ENCODE measurements at places on chromosomes 1 and 21. TPM values are rescaled to one million over a fixed set of nuclear protein-coding genes. Genes with fewer than 3 reads are reported as not detected.

DNA sequence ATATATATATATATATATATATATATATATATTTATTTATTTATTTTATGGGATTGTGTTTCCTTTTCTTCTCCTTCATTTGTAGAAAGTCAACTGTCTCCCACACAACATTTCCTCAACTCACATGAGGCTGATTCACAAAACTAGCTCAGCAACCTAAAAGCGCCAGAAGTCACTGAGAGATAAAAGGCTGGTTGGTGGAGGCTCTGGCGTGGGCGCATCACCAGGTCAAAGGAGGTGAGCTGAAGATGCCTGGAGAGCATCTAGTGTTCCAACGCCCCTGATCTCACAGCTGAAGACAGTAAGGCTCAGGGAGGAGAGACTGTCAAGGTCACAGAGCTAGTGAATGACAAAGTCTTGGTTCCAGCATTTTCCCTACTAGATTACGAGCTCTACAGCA is 78.0 kb downstream of the HLCS start:
- H3K27me3 ChIP-seq: no peaks in the 10 kb centered on the region
- no peak overlapping the region for H3K4me3 ChIP-seq
- H3K27ac ChIP-seq: no peak overlapping the region
- DNase-seq: no peak
- H3K4me1 ChIP-seq: no peaks in the 10 kb centered on the region

GRCh38 chr1:69766431-69767180 is 198.9 kb downstream of the LRRC7 start:
- no peak overlapping the region for H3K27ac ChIP-seq
- no peaks in the 10 kb centered on the region for H3K4me1 ChIP-seq
- no peak overlapping the region for H3K4me3 ChIP-seq
- no peak for DNase-seq
- no peaks in the 10 kb centered on the region for H3K27me3 ChIP-seq

GRCh38 chr21:28742527-28742926 is 250.2 kb downstream of the LTN1 start:
- DNase-seq: no peak
- H3K36me3 ChIP-seq: no peaks in the 10 kb centered on the region
- peaks cover 4% of the 10 kb centered on the region for H3K4me1 ChIP-seq
- H3K4me3 ChIP-seq: no peak overlapping the region
- H3K27ac ChIP-seq: no peak overlapping the region
- no peaks in the 10 kb centered on the region for H3K27me3 ChIP-seq

- peaks cover 16% of the 10 kb centered on the region for H3K36me3 ChIP-seq
- no peak for DNase-seq
- H3K27me3 ChIP-seq: no peaks in the 10 kb centered on the region
- peaks cover 34% of the 10 kb centered on the region for H3K4me1 ChIP-seq
- no peak overlapping the region for H3K27ac ChIP-seq
Measured at GRCh38 chr1:229138058-229138457, 132.9 kb upstream of the RAB4A start.

KCNH1 gene
- total RNA-seq: not detected

DNA sequence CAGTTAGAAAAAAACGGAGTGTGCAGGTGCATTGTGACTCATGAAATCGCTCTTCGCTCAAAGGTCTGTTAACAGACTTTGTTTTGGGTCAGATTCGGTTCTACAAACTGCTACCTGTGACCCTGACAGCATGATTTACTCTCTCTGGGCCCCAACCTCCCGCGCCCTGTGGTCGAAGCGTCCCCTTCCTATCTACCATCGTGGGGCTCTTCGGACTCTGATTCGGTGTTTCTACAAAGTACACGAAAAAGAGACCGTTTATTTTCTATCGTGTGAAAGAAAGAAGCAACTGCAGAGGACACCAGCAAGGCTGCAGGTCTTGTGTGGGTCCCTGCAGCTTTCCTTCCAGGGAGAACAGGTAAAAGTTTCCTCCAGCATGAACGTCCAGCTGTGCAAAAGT is 29.4 kb upstream of the SLC19A1 start:
- H3K27ac ChIP-seq: no peak overlapping the region
- H3K4me3 ChIP-seq: no peak overlapping the region
- no peaks in the 10 kb centered on the region for H3K27me3 ChIP-seq
- no peaks in the 10 kb centered on the region for H3K36me3 ChIP-seq
- DNase-seq: no peak
- H3K4me1 ChIP-seq: peaks cover 3% of the 10 kb centered on the region

DNA sequence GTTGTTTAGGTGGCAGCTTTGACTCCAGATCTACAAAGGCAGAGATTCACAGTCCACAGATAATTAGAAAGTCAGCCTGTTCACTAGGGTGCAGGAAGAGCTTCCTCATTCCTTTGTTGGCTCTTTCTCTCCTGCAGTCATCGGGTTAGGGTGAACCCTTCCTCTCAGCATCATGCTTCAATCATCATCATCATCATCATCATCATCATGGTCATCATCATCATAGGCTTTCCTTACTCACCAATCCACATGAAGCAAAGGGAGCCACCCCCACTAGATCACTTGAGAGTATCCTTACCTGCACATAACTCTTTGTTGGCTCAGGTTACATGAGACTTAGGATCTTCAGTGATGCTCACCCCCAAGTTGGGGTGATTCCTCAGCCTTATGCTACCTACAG is 19.0 kb downstream of the MPZ start:
- H3K27me3 ChIP-seq: no peaks in the 10 kb centered on the region
- DNase-seq: no peak
- no peaks in the 10 kb centered on the region for H3K36me3 ChIP-seq
- H3K27ac ChIP-seq: no peak overlapping the region
- H3K4me3 ChIP-seq: no peak overlapping the region

Measured in activated CD8-positive, alpha-beta T cell treated with anti-CD3 and anti-CD28 coated beads for 36 hours (primary cell).